ENCODE measurements at places on chromosomes 2 and 18.

DNA sequence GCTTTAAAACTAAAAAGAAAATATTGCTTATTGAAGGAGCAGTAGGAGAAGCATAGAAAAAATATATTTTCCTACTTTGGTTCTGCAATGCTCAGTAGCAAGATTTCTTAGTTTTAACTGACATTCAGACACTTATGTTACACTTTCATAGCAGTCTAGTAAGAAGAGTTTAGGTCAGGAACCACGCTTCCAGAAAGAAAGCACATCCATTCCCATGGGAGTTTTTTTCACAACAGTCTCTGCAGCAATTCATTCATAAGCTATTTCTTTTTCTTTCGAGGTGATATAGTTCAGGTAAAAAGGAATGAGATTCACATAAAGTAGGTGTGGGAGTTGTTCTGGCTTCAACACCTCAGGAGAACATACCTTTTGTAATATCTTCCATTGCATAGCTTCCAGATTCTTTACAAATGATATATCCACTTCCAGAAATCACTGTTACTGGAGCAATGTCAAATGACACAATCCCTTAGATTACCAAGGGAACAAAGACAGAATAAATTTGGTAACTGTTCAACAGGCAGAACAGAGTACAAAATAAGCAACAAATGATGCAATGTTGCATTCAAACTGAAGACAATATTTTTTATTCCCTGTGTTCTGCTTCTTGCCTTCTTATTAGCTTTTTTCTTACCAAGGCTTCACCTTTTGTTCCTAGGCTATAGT lies 95.2 kb upstream of the GULP1 start:
- DNase-seq, result no peak

DNA sequence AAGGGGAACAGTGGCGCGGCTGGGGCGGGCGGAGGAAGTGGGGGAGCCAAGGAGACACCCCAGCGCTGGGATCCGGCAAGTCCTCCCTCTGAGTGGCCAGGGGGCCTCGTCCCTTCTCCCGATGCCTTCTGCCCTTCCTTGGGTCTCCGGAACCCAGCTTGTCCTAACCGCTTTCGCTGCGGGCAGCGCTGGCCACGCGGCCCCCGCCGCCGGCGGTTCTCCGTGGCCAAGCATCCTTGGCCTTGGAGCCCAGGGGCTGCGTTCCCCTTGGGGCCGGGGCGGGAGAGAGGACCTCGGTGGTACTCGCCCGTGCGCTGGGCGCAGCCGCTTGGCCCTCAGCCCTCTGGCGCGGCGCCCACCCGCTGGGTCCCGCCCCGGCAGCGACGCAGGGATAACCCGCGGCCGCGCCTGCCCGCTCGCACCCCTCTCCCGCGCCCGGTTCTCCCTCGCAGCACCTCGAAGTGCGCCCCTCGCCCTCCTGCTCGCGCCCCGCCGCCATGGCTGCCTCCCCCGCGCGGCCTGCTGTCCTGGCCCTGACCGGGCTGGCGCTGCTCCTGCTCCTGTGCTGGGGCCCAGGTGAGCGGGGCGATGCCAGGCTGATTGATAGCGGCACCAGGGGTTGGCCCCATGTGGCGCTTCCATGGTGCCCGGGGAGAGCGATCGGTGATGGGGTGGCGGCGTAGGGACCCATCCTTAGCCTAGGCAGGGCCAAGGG lies 128.7 kb downstream of the UXS1 start:
- DNase-seq, result no peak

- peak; percentile 37 for DNase-seq
Measured at GRCh38 chr2:69138247-69138772, 125.3 kb downstream of the ANTXR1 start.

DNA sequence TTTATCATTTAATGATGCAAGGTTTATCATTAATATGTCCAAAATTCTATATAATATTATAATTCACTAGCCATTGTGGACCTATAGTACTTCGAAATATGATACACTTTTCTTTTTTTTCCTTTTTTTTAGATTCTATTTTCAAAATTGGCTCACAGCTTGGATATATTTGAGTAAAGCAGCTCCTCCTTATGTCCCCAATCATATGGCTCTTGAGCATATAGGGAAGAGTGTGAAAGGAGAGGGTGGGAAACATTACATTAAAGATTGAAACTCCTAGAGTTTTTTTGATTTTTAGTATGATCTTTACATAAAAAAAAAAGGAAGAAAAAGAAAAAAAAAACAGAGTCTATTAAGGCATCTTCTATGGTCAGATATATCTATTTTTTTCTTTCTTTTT lies 457.9 kb downstream of the RIT2 start:
- no peak for DNase-seq

DNA sequence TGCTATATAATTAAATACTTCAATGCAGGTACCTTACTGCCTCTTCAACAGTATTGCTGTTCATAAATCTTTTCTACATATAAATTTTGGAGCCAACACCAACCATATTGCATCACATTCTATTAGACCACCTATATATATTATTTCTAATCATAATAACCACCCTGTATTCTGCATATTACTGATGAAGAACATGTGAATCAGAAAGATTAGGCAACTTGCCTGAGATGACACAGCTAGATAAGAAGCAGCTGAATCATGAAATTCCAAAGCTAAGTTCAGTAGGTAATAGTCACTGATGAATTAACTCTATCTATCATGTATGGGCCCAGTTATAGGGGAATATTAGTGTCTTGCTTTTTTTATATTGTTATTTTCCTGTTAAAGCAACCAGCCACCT lies 161.8 kb downstream of the AGPS start:
- no peak for DNase-seq

- DNase-seq, result no peak
Measured at GRCh38 chr2:111522231-111522768, 361.7 kb downstream of the ANAPC1 start.

DNA sequence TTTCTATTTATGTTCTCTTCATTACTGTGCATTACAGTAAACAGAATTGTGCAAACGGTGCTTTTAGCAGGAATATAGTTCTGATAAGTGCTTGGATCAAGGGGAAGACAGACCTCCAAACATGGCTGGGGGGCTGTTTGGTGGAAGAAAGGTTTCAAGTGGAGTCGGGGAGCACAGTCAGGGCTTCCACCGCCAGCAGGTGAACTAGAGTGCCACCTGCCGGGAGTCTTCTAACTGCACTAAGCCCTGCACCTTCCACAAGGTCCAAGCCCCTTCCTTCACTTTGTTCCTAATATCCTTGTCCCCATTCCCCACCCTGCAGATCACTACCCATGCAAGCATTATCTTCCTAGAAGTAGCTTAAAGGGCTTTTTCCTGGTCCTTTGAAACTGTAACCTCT lies 11.1 kb downstream of the ONECUT2 start:
- peak; percentile 49 for DNase-seq

DNA sequence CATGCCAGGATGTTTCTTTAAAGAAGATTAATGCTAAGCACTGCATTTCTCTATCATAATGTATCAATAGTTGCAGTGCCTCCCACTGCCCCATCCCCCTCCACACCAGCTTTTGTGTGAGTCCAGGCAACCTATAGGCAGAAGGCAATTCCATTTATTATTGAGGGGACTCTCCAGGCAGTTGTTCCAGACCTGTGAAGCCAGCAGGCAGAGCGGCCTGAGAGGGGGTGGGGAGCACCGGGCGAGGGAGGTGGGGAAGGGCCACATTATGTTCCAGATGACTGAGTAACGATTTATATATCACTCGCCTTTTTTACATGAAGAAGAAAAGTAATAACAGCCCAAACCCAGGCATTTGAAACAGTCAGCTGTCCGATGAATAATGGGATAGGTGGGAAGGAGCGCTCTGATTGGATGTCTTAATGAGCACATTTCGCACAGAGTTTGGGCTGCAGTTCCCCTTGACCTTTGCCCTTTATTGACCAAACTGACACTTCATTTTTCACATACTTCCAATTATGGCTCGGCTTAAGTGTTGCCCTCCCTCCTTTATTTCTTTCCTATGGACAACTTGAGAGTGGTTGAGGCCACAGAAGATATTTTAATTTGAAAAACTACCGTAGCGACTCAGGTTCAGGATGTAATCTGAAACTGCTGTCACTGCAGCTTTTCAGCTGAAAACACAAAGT lies 34.4 kb downstream of the MEIS1 start:
- DNase-seq, result no peak

DNA sequence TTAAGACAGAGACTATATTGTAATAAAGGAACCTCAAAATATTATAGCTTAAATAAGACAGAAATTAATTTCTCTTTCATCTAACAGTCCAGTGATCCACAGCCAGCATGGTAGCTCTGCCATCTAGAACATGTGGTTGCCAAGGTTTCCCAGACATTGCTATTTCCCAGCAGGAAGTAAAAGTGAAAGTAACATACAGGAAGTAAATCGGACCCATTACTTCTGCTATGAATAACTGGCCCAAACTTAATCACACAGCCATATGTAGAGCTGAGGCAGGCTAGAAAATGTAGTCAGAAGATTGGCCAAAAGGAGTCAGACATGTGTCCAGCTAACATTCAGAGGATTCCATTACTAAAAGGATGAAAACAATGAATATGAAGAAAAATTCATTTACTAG lies 71.0 kb downstream of the NOL4 start:
- peak; percentile 7 for DNase-seq

DNA sequence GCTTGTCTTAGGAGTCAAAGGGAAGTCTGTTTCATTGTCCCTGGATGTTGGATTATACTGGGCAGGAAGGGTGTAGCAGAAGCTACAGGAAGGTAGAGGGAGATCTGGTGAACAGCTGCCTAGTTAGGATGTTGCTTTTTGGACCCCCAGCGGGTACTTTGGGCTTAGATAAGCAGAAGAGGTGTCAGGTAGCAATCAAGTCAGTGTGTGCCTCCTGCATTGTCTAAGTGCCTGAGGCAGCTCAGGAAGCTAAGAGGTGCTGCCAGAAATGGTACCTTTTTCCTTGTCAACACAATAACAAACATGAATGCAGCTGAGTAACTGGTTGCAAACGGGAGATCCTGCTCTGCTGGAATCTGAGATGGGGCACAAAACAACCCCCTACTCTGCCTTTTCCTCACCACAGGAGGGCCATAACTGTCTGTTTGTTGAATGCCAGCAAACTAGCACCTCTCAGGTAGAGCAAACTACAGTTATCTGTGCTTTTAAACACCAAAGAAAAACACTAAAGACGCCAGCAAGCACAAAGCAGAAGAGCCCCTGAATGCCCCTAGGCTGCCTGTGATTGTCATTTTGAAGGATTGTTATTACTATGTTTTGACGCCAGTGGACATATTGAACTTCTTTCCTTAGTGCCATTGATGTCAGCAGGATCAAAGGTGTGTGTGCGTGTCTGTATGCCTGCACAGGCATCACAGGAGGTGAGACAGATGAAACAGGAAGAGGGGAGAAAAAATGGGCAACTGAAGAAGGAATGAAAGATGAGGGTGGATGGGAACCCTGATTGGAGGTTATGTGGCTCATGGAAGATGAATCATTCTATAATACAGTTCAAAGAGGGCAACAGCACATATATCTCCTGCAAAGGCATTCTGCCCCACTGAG lies 151.4 kb downstream of the ETAA1 start:
- no peak for DNase-seq

GRCh38 chr2:149023091-149023490 lies 15.4 kb upstream of the LYPD6B start:
- no peak for DNase-seq

All from A549 (cell line).